Esophagus squamous epithelium (tissue), 5 donors: ENCODE measurements at places on chromosomes 4 and X.

DNA sequence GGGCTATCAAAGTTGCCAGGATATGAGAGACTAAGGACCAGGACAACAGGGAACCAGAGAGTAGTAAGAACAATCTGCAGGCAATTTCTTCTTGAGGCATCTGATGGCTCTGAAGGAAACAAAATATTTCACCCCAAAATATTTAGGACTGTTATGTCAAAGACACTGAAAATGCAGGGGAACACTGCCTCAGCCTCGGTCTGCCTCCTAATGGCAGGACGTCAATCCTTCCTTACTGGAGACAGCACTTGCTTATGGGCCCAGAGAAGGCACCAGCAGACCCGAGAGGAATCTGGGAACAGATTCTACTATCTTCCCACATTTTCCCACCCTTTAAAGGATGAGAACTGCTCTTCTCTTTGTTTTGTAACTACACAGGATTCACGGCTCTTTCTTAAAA lies 23.3 kb downstream of the RNF150 start:
- DNase-seq = no peak
- no peak overlapping the region for H3K27ac ChIP-seq
- no peaks in the 10 kb centered on the region for H3K4me1 ChIP-seq
- H3K36me3 ChIP-seq = no peaks in the 10 kb centered on the region

DNA sequence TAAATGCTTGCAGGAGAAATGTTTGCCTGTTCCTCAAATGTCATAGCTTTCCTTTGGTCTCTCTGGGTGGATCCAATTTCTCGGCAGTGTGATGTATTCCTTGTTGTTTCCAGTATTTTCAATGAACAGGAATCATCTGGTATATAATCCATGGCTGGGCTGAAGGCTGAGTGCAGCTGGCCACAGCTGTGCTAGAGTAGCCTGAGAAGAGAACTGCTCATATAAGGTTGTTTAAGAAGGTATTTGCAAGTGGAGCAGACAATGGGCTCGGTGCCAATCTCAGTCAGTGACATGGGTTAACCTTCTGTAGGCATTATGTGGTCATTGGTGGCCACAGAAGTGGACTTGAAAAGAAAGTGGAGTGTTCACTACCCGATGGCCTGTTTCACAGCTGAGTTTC lies 390.3 kb downstream of the SPRY1 start:
- no peak overlapping the region for H3K4me3 ChIP-seq
- H3K36me3 ChIP-seq = no peaks in the 10 kb centered on the region
- H3K27me3 ChIP-seq = no peaks in the 10 kb centered on the region
- peak overlapping the region; percentile 32 for H3K27ac ChIP-seq
- no peak for DNase-seq

GRCh38 chr4:76749355-76749754 lies 148.6 kb downstream of the SOWAHB start:
- H3K4me1 ChIP-seq = no peaks in the 10 kb centered on the region
- no peak overlapping the region for H3K27ac ChIP-seq
- no peak overlapping the region for H3K4me3 ChIP-seq
- no peaks in the 10 kb centered on the region for H3K27me3 ChIP-seq

DNA sequence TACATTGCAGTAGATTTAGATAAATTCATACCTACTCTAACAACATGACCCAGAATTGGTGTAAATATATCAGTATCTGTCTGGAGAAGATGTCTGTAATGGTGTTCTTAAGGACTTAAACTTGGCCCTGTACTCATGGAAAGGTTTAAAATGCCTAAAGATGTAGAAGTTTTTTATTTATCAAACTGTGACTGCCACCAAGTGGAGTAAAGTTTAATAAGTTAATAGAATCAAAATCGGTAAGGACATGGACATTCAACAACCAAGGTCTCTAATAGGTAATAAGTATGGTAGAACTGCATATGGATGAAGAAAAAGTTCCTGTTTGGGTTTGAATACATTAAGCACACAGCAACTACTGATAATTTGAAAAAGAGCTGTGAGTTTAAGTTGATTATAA lies 474.0 kb upstream of the NDST3 start:
- H3K27me3 ChIP-seq = no peaks in the 10 kb centered on the region
- no peaks in the 10 kb centered on the region for H3K36me3 ChIP-seq
- H3K27ac ChIP-seq = no peak overlapping the region
- DNase-seq = no peak
